ENCODE measurements at places on chromosomes 7 and 10.

DNA sequence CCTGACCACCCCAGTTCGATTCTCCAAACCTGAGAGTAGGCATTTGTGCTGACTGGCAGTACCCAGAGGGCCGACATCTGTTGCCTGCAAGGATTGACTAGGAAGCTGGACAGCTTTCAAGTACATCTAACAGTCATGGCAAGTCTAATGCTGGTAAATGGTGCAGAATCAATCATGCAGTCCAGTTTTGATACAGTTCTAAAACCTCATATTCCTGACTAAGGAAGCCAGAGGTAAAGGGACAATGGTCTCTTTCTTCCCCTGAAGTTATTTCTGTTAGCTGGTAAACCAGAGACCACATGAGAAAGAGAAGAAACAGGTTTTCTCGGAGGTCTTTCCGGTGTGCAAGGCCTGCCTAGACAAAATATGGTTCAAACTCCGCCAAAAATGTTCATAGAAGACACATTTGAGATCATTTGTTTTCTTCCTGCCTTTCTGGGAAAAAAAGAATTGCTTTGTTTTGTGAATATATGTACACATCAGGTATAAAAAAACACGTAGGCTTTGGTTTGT lies 97.1 kb downstream of the WDR37 start:
- no peak for DNase-seq

GRCh38 chr7:40437498-40437897 lies 302.7 kb downstream of the SUGCT start:
- peak; percentile 94 for DNase-seq

GRCh38 chr7:6622134-6622710 lies 6.8 kb downstream of the ZNF853 start:
- DNase-seq = no peak

GRCh38 chr7:138396251-138397070 lies 63.6 kb upstream of the TRIM24 start:
- no peak for DNase-seq

- DNase-seq = no peak
These were observed 248.4 kb downstream of the TRIL start for GRCh38 chr7:28709748-28710147.

Data from fibroblast of pulmonary artery (primary cell).